ENCODE measurements at places on chromosomes 3 and 15.

GRCh38 chr3:16802389-16802788 lies 82.4 kb upstream of the PLCL2 start:
- DNase-seq = no peak

DNA sequence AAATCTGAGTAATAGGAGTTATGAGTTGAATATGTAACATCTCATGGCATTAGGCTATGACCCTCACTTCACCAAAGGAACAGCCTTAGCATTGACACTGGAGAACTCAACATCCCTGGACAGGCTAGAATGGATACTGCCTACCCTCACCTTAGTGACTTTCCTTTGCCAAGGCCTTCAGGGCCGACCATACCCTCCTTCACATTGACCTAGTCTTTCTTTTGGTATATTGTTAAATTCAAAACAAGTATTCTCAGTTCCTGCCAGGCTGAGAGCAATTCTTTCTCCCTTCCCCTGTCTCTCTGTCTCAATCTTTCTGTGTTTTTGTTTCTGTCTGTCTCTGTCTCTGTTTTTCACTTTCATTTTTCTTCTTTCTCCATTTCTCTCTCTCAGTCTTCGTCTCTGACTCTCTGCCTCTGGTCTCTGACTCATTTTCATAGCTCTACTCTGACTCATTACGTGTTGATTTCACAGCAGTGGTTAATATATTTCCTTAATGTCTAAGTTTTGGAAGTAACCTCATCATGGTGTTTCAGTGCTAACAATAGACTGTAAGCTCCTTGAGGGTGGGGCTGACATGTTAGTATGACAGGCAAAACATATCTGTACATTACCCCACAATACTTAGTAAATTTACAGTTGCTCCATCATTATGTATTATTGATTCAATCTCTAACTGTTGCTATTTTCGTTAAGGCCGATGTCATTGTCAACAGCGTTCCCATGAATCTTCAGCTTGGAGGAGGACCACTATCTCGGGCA lies 32.5 kb downstream of the PARP15 start:
- DNase-seq = no peak

DNA sequence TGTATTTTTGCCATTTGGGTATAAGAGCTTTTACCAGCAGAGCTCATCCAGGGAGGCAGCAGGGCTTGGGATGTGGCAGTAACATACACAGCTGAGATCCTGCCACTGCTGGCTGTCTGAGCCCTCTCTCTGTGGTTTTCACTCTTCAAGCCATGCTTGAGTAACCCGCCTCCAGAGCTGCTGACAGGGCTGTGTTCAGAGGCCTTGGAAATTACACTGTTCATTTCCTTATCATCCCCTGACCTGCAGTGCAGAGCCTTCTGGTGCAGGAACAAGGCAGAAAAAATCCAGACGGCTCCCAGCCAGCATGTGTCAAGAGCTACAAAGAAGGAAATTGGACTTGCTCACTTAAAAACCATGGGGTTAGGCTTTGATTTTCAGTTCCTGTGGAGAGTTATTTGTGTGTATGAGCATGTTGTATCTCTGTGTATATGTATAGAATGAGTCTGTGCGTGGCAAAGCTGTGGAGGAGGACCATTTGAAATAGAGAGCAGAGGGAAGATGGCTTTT lies 47.0 kb downstream of the ZNF609 start:
- DNase-seq = no peak

GRCh38 chr3:138943724-138944653 lies 2.9 kb downstream of the FOXL2 start:
- no peak for DNase-seq

DNA sequence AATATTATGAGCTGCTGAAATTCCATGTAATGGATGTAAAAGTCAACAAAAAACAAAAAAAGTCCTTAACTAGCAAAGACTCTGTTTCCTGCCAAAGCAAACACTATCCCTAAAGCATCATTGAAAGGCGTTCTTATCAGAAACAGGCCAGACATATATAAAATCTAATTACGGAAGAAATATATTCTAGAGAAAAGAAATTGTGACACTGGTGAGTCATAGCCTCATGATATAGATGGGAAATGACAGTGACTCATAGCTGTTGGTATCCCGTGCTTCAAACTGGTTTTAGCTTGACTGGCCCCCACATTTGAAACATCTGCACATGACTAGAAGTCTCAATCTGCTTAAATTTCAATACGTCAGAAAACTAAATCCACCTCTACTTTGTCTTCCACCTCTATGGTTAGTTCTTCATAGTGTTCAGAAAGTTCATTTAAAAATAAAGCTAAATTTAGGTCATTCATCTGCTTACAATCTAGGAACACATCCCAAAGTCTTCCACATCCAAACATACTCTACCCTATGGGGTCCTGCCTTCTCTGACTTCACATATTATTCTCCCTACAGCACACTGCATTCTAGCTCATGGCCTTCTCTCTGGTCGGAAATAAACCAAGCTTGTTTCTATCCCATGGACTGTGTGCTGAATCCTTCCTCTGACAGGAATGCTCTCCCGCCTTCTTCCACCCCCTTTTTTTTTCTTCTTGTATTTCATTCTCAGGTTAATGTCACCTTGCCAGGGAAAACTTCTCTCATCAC lies 456.3 kb upstream of the ARRDC4 start:
- DNase-seq = no peak

DNA sequence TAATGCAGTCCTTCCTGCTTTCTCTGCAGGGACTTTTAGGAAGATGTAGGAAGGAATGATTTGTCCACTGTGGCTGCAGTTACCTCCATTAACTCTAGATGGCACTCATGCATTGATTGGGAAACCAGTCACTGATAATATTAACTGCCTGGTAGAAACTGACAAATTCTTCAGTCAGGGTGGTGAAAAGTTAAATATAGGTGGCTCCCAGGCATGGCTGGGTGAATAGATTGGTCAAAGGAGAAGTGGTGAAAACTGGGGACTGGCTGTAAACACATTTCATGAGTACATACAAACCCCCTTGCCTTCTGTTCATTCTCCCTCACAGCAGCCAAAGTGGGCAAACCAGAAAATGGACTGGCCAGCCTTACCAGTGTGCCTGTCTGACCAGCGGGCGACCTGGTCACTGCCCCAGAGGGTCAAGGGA lies 333.4 kb downstream of the THSD4 start:
- DNase-seq = peak; percentile 13

GRCh38 chr3:100710261-100710968 lies 1.1 kb downstream of the TFG start:
- no peak for DNase-seq

DNA sequence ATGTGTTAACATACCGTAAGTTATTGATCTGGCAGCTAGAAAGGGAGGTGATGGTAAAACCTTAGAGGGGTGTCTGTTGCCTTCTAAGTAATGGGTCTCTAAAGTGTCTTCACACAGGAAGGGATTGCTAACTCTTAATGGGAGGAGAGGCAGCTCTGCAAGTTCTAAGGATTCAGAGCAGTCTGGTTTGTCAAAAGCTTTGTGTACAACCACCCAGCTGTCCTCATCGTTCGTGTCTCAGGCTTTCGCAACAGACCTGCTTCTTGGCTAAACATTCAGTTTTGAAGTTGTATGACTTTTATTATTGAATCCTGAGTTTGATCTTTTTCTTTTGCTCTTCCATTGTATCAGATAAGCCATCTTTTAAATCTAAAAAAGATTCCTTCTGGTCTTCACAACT lies 404.9 kb downstream of the SQOR start:
- DNase-seq = no peak

DNA sequence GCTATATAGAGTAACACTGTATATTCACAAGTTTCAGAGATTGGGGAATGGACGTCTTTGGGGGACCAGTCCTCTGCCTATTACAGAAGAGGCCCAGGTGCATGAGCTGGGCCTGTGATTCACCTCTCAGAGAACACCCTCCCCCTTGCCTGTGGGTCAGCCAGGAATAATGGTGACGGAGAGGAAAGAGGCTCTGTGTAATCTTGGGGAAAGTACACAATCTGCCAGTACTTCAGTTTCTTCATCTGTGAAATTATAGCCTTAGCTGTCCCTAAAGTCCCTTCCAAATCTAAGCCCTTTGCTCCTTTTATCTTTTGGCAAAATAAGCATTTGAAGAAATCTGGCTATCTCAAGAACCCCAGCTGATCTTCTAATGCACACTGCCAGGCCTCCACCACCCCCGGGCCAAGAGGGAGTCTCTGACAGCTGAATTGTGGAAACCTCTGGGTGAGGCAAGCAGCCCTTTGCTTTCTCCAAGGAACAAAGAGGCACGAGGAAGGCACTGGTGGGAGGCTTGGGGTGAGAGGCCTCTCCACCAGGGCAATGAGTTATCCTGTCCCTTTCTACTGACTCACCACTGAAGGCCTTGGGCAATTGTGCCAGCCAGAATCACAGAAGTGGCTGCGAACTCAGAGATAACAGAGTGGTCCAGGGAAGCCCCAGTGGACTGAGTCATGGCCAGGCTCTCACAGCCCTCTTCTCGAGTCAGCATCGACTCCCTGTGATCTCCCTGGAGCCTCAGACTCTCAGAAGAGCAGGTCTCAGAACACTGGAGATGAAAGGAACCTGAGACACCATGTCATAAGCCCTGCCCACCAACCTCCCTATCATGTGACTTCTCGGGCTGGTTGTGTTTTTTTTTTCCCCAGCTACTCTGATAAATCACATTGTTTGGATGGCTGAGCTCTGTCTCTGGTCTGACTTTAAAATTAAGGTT lies 31.8 kb downstream of the CCNL1 start:
- no peak for DNase-seq

GRCh38 chr15:62021991-62022600 lies 38.2 kb downstream of the VPS13C start:
- no peak for DNase-seq

DNA sequence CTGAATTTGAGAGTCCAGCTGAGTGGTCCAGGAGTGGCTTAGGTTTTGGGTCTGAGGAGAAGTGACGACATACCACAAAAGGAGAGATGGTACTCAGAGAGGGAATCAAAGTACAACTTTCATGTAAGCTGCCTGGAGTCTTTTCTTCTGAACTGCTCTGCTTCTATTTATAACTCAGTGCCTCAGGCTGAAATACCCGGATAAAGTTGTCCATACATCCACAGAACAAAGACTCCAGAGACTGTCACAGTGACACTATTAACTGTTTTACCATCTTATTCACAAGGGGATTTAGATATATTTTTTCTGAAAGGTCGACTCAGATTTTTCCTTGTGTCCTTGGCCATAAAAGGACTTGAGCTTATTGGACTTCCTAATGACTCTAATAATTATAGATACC lies 264.3 kb upstream of the DNAJC19 start:
- DNase-seq = no peak

DNA sequence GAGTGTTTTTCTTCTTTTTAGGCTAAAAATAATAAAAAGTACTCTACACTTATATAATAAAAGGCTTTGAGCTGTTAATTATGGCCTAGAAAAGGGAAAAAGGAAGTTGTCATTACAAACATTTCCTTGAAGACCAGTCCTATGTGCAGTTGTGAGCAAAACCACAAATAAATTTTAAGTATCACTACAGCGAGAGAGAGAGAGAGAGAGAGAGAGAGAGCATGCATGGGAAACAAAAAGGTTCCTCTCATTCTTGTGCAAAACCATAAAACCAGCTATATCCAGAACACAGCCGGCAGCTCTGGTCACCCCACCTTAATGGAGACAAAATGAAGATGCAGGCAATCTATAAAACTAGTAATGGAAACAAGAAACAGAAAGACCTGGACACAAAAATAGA lies 33.6 kb downstream of the HEG1 start:
- DNase-seq = no peak

GRCh38 chr15:73812806-73813465 lies 59.8 kb upstream of the INSYN1 start:
- DNase-seq = no peak

- DNase-seq = no peak
These were observed 804 bp upstream of the BRPF1 start for GRCh38 chr3:9730657-9731205.

DNA sequence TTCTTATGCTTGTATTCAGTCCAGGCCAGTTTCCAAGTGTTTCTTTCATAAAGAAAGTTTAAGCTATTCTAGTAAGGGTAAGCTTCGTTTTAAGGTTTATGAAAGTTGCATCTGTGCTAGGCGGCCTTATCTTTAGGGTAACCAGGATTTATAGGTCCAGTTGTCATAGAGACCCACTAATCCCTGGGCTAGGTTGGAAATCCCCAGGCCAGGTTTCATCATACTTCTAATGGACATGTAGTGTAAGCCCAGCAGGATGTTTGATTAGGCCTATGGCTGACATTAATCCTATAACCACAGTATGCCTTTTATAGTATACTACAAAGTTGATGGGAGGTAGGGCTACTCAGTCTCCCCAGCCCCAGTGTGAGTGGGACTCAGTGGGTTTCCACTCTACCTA lies 312.4 kb downstream of the CACNA2D3 start:
- no peak for DNase-seq

GRCh38 chr3:97148931-97149330 lies 334.5 kb downstream of the EPHA6 start:
- DNase-seq = no peak

GRCh38 chr3:6714962-6715361 lies 146.0 kb upstream of the GRM7 start:
- no peak for DNase-seq

DNA sequence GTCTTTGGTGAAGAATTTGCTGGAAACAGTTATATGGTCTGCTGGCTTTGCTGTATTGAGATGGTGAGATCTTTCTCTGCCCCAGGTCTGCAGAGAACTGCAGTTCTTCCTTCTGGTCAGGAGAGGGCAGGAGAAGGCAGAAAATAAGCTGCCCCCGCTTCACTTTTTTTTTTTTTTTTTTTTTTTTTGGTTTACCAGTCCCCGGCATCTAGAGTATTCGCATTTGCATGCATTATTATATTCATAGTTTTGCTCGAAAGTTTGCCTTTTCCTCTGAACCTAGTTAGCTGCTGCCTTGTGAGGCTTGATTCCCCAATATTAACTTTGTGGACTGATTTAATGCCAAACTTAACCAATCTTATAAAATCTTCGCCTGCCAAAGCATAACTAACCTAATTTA lies 10.6 kb upstream of the PARL start:
- DNase-seq = peak; percentile 43

DNA sequence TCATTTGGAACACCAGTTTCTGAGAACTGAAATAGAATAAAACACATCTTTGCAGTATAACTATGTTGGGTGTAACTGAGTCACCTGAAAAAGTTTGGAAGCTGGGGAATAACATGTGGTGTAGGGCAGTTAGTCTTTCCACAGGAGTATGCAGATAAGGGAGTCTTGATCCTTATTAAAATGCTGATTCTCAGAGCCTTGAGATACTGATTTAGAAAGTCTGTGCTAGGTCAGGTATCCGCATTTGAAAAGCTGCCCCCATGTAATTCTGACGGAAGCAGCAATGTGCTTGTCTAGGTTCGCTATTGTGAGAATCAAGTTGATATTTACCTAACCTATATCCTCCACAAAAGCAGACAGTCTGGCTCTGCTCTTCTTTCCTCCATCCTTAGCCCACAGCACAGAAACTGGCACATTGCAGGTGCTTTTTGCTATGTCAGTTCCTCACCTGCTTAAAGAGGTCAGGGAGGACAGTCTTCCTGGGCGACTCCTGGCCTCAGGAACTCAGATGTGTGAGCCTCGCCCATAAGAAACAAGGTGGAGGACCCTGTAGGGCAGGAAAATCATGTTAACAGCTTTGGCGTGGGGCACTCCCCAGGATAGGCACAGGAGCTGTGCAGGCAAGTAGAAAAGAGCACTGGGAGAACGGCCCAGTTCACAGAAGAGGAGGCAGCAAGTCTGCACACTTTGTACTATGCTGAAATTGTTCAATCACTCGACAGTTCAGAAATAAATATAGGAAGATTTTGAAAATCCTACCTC lies 27.6 kb upstream of the SRPRB start:
- DNase-seq = no peak
